ENCODE measurements at places on chromosomes 5 and 9.

GRCh38 chr5:111116550-111116949 is 24.4 kb downstream of the WDR36 start:
- no peak for DNase-seq

GRCh38 chr9:4769321-4770080 is 23.2 kb upstream of the RCL1 start:
- no peak for DNase-seq

- no peak for DNase-seq
Observed at GRCh38 chr5:41275813-41276512, 62.6 kb upstream of the C6 start.

GRCh38 chr5:146203872-146204192 is 427 bp downstream of the RBM27 start:
- DNase-seq = no peak

DNA sequence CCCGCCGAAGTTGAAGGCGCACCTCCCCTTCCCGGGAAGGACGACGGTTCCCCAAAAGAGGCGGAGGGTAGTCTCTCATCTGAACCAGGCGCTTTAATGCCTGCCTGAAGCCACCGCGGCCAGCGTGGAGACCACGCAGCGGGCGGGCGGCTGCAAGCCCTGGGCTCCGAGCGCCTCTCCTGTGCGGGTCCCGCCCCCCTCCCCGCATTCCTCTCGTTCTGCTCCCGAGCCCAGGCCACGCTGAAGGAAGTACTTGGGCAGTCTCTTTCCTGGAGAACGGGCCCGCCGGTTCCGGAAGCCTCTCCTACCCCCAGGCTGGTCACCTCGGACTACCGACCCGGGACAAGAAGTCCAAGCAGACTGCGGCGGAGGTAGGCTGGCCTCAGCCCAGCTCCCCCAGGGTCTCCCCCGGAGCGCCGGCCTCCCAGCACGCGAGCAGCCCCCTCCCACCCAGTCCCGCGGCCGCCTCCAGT is 571 bp downstream of the PPIC start:
- DNase-seq = no peak
